ENCODE measurements at places on chromosomes 13 and 19.

DNA sequence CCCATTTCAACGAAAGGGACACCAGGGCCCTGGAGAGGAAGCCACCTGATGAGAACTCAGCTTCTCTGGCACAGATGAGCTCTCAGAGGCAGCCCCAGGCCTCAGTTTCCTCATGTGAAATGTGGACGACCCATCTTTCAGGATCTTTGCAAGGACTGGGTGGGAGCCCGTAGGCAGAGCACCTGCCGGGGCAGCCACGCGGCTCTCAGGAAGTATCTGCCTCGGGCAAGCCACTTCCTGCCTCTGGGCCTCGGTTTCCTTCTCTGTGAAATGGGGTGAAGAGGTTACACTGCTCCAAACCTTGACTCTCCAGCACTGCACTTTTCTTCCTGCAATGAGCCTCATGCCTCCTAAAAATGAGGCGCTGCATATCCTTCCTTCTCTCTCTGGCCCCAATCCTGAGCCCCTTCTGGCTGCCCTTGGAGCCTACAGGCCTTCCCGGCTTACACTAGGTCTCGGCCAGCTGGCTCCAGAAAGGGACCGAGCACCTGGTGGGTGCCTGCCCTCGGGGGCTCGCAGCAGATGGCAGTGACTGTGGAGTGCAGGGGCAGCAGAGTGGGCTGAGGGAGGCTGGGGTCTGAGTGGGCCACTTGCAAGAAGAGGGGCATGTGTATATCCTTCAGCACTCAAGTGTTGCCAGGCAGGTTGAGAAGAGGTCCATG, 3.5 kb downstream of the SSBP4 start:
- DNase-seq, result peak; percentile 62

DNA sequence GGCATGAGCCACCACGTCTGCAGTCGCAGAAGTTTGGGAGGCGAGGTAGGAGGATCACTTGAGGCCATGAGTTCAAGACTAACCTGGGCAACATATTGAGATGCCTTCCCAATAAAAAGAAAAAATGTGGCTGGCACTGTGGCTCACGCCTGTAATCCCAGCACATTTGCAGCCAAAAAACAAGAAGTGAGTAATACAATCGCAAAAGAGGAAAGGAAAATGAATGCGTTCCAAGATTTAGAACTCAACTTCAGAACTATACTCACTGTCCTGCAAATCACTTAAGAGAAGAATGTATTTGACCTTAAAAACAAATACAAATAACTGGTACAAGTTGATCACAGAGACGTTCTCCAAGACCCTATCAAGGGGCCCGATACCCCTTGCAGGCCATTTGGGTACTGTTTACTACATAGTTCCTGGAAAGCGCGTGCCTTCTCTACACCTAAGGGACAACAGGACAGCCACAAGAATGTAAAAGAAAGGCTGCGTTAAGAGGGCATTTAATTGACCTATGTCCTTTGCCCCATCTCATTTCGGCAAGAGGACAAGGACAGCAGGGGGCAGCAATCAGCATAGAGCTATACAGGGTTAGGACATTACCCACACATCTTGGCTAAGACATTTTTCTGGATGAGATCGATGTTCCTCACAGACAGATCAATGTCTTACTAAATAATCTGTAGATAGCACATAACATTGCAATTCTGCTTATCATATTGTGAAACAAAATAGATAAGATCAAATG, 41.3 kb downstream of the FLT3 start:
- peak; percentile 42 for DNase-seq

- no peak for DNase-seq
Measured at GRCh38 chr19:40210889-40211288, 7.3 kb downstream of the TTC9B start.

DNA sequence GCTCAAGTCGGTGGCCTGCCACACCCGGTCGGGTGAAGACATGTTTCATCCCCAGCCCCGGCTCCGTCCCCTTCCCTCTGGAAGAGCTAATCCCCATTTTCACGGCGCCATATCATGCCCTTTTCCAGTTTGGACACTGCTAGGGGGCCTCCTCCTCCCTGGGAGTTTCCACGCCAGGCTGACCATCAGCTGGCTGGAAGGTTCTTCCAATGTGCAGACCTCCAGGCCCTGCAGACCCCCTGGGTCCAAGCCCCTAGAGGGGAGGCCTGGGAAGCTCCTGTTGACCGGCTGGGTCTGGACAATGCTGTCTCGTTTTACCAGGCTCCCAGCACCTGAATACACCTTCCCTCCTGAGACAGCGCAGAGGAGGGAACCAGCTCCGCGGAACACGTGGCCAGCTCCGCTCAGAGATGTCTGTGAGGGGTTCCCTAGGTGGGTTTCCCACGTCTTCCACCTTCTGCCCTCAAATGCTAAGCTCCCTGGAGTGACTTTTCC, 44.7 kb upstream of the RANBP3 start:
- no peak for DNase-seq

DNA sequence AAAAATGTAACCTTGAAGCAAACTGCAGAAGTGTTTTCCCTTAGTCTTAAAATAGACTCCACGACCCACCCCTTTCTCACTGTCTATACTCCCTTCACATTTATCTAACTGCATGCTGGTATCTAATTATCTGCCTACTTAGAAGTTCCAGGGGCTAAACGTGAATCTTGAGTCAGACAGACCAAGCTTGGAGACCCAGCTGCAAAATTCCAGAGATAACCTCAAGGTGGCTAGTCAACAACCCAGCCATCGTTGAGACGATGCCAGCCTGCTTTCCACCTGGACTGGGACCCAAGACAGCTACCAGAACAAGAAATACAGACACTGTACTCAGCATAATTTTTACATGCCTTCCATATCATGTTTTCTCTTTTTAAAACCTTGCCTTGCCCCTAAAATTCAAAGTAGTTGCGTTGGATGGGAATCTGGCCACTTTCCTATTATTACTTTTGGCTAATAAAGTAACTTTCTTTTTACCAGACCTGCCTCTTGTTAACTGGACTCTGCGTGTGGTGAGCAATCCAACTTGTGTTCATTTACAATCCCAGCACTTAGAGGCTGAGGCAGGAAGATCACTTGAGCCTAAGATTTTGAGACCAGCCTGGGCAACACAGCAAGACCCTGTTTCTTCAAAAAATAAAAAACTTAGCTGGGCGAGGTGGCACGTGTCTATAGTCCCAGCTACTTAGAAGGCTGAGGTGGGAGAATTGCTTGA, 82.3 kb downstream of the CDADC1 start:
- no peak for DNase-seq

GRCh38 chr19:5141850-5142724, 173.2 kb downstream of the KDM4B start:
- DNase-seq, result no peak

- DNase-seq, result no peak
Measured at GRCh38 chr19:39083599-39083982, 577 bp upstream of the ACP7 start.

DNA sequence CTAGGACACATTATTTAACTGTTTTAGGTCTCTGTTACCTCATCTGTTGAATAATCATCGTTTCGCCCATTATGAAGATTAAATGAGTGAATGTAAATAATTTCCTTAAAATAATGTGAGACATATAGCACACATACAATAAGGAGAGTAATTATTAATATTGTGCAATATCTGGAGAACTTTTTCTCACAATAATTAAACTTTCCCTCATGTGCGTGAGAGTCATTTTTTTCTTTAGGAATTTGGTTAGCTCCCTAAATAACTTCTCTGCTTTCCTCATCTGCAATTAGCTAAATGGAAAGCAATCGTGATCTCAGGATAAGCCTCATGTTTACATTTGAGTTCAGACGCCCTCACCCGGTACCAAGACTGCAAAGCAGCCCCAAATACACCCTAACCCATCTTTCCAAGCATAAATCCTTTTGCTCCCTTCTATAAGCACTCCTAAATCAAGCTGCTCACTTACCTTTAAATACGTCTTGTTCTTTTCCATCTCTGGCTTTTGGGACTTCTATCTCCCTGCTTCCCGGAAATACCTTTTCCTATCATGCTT, 78.8 kb downstream of the MZT1 start:
- DNase-seq, result no peak

- no peak for DNase-seq
Measured at GRCh38 chr13:37534676-37535075, 63.9 kb downstream of the POSTN start.

GRCh38 chr19:6516659-6517291, 14.1 kb upstream of the TNFSF9 start:
- DNase-seq, result peak; percentile 90
